ENCODE measurements at places on chromosomes 2 and 18. TPM values are rescaled to one million over a fixed set of nuclear protein-coding genes. Genes with fewer than 3 reads are reported as not detected.

- no peaks in the 10 kb centered on the region for H3K27me3 ChIP-seq
- no peaks in the 10 kb centered on the region for H3K36me3 ChIP-seq
- no peak overlapping the region for H3K4me3 ChIP-seq
- no peak overlapping the region for H3K27ac ChIP-seq
- H3K4me1 ChIP-seq = no peaks in the 10 kb centered on the region
Observed at GRCh38 chr2:198337368-198337767, 533.0 kb downstream of the PLCL1 start.

DNA sequence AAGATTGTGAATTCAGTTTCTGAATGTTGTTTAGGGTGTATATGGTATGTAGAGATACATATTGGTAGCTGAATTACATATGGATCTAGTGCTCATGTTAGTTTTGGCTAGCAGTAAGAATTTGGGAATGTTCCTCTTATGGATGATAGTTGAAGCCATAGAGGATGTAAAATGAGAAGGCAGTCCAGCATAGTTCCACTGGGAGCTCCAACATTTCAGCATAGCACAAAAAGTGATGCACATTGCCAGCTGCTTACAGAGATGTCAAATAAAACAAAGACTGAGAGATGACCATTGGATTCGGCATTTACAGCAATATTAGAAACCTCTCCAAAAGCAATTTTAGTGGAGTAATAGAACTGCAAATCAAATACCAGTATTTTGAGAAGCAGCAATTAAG, 77.4 kb downstream of the EML4 start:
- DNase-seq = no peak
- peaks cover 10% of the 10 kb centered on the region for H3K36me3 ChIP-seq
- no peak overlapping the region for H3K4me3 ChIP-seq
- H3K27me3 ChIP-seq = no peaks in the 10 kb centered on the region

DNA sequence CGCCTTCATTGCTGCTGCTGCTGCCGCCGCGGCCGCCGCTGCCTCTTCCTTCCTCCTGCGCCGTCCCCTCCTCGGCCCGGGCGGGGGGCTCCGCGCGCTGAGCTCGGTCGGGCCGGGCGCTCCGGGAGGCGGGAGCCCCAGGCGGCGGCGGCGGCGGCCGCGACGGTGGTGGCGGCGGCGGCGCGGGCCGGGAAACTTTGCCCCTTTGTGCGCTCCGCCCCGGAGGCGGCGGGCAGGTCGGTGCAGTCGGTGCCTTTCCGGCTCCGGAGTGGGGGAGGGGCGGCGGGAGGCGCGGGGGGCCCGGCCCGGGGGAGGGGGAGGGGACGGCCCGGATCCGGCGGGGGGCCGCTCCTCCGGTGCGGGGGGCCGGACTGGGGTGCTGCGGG, 205 bp downstream of the TET3 start:
- peaks cover 4% of the 10 kb centered on the region for H3K27me3 ChIP-seq
- H3K4me1 ChIP-seq = peaks cover 65% of the 10 kb centered on the region
- H3K27ac ChIP-seq = no peak overlapping the region
- peaks cover 25% of the 10 kb centered on the region for H3K36me3 ChIP-seq

DNA sequence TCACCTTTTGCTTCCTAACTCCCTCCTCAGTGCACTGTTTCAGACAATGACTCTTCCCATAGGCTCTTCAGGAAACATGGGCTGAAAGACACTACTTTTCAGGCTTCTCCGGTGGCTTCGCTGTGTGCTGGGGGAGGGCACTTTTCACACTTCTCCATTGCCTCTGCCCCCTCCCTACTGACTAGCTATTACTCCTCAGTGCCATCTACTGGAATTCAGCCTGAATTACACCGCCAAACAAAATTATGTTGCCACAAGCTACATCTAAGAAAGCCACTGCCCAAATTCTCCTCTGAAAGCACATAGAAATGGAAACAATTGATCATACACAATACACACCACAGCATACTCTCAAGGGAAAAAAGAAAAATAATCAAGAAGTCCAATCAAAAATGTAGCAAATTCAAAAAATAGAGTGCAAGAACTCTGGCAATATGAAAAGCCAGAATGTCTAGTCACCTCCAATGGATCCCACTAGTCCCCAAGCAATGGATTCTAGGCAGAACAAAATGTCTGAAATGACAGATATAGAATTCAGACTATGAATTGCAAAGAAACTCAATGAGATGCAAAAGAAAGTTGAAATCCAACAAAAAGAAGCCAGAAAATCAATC, 1139.4 kb upstream of the GYPC start:
- peak; percentile 1 for DNase-seq
- H3K27me3 ChIP-seq = no peaks in the 10 kb centered on the region
- H3K27ac ChIP-seq = no peak overlapping the region
- no peaks in the 10 kb centered on the region for H3K4me1 ChIP-seq
- H3K36me3 ChIP-seq = no peaks in the 10 kb centered on the region

The OSBPL6 gene
- total RNA-seq = 2.5 TPM

GRCh38 chr18:67500522-67501205, 15.9 kb downstream of the DSEL start:
- no peak overlapping the region for H3K4me3 ChIP-seq
- no peak overlapping the region for H3K27ac ChIP-seq
- H3K4me1 ChIP-seq = peaks cover 29% of the 10 kb centered on the region
- H3K36me3 ChIP-seq = peaks cover 4% of the 10 kb centered on the region
- H3K27me3 ChIP-seq = no peaks in the 10 kb centered on the region

DNA sequence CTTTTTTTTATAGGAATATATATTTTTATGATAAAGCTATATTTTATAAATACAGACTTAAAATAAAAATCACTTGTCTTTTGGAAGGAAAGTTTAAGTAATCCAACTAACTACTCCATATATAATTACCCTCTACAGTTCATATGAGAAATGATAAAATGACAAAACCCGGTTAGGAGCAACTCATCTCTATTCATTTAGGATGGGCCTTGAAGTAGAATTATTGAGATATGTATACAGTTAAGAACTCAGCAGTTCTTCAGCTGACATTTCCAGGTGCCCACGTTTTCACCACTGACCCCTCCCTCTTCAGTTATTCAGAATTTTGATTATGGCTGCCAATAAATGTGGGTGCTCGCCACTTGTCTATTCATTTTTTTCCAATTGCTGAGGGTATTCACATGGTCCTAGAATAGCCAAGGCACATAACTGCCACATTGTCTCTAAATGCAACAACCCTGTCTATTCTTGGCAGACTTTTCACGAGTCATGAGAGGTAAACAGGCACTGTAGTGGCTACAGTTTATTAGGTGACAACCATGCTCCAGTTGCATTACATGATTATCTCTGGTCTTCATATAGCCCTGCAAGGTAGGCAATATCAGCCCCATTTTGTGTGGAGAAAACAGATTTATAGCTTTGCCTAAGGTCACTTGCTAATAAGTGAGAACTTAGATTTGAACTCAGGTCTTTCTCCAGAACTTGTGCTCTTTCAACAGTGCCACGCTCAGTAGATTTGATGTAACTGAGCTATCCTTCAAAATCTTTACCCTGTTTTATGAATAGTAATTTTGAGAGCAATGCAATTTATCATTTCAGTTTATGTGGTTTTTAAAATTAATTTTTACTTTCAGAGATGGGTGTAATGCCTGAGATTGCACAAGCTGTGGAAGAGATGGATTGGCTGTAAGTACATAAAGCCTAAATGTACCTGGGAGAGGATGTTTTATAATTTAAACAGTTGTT, 2.9 kb downstream of the DDX1 start:
- peaks cover 30% of the 10 kb centered on the region for H3K36me3 ChIP-seq
- H3K4me1 ChIP-seq = peaks cover 24% of the 10 kb centered on the region

- H3K36me3 ChIP-seq = no peaks in the 10 kb centered on the region
- H3K27ac ChIP-seq = no peak overlapping the region
- H3K4me1 ChIP-seq = no peaks in the 10 kb centered on the region
- DNase-seq = no peak
Observed at GRCh38 chr18:3150274-3150673, 69.5 kb downstream of the MYOM1 start.

DNA sequence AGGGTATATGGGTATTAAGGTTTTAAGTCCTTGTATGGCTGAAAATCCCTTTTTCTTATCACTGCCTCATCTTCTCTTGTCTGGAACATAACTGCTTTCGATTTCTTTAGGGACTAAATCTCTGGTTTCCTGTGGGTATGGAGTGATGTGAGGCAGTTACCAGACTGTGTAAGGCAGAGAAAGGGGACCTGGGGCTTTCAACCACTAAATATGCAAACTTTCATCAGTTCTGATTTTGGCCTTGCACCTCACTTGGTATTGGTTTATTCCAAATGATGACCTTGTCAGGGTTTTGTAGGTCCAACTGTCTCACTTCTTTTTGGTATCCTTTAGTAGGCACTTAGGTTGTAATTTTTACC, 9.3 kb downstream of the MAP4K4 start:
- H3K4me3 ChIP-seq = no peak overlapping the region
- peaks cover 87% of the 10 kb centered on the region for H3K4me1 ChIP-seq
- no peak for DNase-seq
- peaks cover 32% of the 10 kb centered on the region for H3K36me3 ChIP-seq

DNA sequence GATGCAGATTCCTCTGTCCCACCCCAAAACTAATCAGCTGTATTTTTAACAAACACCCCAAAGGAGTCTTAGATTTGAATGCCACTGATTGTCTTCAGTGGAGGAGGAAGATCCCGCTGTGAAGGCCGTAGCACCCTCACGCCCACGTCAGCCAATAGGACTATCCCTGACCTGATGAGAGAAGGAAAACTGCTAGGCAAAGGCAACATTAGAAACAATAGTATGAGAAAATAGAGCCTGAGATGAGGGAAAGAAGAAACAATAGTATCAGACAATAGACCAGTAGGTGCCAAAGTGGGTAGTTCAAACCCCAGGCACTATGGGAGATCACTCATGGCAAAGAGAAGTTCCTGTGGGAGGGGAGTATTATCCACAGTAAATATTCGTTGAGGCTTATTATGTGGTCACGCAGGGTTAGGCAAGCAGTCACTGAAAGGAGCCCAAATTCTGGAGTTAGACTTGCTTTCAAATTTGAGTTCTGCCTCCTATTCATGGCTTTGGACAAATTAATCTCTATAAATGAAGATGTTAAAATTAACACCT, 2.8 kb downstream of the PCBP1 start:
- peaks cover 36% of the 10 kb centered on the region for H3K4me1 ChIP-seq
- DNase-seq = no peak
- H3K4me3 ChIP-seq = peak overlapping the region; percentile 98
- peak overlapping the region; percentile 100 for H3K27ac ChIP-seq
- peaks cover 40% of the 10 kb centered on the region for H3K36me3 ChIP-seq
- H3K27me3 ChIP-seq = peaks cover 6% of the 10 kb centered on the region

DNA sequence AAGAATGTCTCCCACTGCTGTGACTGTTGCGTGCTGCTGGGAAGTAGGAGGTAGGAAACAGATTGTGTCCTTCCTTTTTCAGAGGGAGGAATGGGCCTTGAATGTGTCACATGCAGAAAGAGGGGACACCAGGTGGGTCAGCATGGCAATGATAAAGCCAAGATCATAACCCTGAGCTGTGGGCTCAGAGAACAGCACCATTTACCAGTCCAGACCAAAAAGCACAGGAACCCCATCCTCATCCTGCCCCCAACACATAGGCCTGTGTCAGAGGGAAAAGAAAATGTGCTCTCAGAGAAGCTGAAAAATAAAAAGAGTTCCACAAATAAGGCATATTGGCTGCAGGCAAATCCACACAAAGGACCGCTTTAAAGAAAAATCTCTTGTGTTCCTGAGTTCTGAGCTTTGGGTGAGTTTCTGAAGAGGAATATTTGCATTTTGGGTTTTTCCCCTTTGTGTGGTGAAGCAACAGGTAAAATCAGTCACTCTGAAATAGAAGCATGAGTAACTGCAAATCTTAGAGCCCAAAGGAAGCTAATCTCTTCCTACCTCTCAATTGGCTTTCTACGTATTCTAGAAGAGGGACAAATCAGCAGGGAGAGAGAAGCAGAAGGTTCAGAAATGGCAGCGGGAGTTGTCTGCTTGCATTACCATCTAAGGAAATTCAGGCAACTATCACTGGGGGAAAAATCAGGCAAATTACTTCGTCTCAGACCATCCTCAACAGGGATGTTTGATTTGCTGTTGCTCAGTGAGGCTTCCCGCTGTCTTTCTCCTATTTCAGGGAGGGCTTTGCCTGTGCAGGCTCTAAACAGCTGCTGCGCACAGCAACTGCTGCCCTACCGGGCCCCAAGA, 106.8 kb downstream of the BCL11A start:
- H3K36me3 ChIP-seq = no peaks in the 10 kb centered on the region
- no peak overlapping the region for H3K27ac ChIP-seq
- no peak for DNase-seq
- peaks cover 11% of the 10 kb centered on the region for H3K4me1 ChIP-seq
- peaks cover 6% of the 10 kb centered on the region for H3K27me3 ChIP-seq

DNA sequence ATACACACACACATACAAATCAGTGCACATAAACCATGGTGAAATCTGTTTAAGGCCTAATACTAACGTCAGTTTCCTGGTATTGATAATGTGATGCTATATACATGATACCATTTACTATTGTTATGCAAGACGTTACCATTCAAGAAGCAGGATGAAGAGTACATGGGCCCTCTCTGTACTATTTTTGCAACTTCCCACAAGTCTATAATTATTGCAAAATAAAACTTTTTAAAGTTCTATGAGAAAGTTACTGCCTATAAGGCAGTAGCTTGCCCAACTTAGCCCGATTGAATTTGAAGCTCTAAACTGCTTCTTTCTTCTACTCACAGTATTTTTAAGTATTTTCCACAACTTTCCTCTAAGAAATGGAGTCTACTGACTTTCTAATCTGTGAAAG, 74.0 kb downstream of the BCL2 start:
- no peaks in the 10 kb centered on the region for H3K36me3 ChIP-seq
- H3K27me3 ChIP-seq = peaks cover 32% of the 10 kb centered on the region
- no peak for DNase-seq
- no peak overlapping the region for H3K4me3 ChIP-seq

GRCh38 chr2:175167076-175167791, 769 bp downstream of the ATF2 start:
- H3K4me3 ChIP-seq = peak overlapping the region; percentile 99
- peaks cover 22% of the 10 kb centered on the region for H3K4me1 ChIP-seq
- peaks cover 1% of the 10 kb centered on the region for H3K27me3 ChIP-seq
- peak; percentile 30 for DNase-seq
- peak overlapping the region; percentile 99 for H3K27ac ChIP-seq

- H3K4me3 ChIP-seq = no peak overlapping the region
- peaks cover 7% of the 10 kb centered on the region for H3K36me3 ChIP-seq
- no peaks in the 10 kb centered on the region for H3K27me3 ChIP-seq
- no peak for DNase-seq
Observed at GRCh38 chr2:217947383-217948350, 55.1 kb downstream of the TNS1 start.
